GM12892 (cell line): ENCODE measurements at places on chromosomes 6 and 20.

GRCh38 chr6:6875818-6876470 lies 231.8 kb upstream of the RREB1 start:
- no peak for DNase-seq

DNA sequence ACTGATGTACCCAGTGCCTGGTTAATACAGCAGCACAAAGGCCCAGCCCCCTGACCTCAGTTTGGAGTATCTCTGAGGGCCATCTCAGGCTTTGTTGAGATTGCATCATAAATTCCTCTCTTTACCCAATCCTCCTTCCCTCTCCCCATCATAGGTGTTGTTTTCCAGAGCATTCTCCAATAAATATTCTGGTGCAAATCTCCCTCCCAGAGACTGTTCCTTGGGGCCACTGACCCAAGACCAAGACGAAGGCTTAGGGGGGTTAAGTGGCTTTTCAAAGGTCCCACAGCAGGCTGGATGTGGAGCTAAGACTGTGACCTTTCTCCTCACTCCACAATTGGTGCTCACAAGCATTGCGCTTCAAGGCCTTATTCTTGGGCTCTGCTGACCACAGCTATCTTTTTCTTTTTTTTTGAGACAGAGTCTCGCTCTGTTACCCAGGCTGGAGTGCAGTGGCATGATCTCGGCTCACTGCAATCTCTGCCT lies 72.4 kb upstream of the ZMYND8 start:
- no peak for DNase-seq

- DNase-seq: no peak
These were observed 278.1 kb upstream of the SASH1 start for GRCh38 chr6:148064406-148065134.

DNA sequence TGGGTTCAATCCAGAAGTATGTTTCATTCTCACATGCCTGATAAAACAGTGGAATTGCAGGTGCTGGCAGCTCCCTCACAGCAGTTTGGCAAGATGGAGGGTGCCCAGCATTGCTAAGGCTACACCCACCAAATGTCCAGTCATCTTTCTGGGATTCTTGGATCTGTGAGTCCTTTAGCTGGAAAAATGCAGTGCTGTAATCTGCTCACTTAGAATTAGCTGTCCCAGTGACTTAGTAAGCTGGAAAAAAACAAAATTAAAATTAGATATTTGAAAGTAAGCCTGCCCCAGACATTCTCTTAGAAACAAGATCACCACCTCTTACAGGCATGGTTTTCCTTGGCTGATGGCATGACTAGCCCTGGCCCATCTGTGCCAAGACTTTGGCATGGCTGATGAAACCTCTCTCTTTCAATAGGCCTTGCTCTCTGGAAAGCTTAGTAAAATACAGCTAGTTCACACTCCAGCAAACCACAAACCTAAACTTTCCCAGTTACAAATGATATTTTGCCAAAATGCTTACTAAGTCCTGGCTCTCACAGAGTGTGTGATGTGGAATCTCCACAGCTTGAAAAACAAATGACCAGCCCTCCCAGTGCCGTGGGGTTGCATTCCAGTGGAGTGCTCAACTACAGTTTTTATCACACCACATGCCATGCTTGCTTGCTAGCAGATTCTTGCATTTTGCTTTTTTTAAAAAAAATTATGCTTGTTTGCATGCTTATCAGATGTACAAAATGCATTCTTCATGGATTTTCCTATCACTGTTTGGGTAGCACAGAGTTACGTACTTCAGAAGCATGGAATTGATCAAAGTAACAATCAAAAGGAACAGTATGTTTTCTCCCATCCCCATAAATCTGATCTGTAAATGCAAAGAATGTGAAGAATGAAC lies 261.5 kb downstream of the EYA4 start:
- no peak for DNase-seq

- DNase-seq: no peak
These were observed 445.0 kb downstream of the CDH26 start for GRCh38 chr20:60403105-60403741.

GRCh38 chr20:51348876-51349275 lies 193.6 kb downstream of the NFATC2 start:
- no peak for DNase-seq

DNA sequence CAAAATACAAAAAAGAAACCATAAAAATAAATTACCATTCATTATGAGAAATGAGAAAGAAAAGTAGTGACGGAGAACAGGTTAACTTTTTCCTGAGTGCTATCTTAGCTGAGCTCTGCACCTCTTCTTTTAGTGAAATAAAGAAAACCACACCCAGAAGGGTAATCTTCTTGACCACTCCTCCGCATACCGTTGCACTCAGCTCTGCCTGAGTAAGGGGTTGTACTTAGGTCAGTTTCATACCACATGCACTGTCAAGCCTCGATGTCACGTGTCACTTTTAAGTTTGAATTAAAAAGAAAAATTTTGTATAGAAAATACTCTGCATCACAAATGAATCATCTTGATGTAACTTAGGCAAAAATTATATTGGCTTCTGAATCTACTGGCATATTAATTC lies 2.8 kb downstream of the EZR start:
- no peak for DNase-seq

- no peak for DNase-seq
These were observed 127.5 kb downstream of the TAF4 start for GRCh38 chr20:61937963-61938838.
